ENCODE measurements at places on chromosomes 2 and 18.

GRCh38 chr2:226544596-226545210 is 254.9 kb downstream of the IRS1 start:
- no peak for DNase-seq

DNA sequence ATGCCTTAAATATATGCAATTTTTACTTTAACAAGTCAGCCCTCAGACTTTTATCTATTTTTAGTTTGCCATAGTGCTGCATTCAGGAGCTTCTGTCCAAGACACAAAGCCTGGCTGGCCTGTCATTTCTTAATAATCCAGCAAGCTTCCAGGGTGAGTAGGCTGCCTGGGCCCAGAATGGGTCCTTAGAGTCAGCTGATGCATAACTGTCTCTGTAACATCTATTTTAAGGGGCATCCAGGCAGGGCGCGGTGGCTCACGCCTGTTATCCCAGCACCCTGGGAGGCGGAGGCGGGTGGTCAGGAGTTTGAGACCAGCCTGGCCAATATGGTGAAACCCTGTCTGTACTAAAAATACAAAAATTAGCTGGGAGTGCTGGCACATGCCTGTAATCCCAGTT is 11.8 kb upstream of the GNLY start:
- no peak for DNase-seq

DNA sequence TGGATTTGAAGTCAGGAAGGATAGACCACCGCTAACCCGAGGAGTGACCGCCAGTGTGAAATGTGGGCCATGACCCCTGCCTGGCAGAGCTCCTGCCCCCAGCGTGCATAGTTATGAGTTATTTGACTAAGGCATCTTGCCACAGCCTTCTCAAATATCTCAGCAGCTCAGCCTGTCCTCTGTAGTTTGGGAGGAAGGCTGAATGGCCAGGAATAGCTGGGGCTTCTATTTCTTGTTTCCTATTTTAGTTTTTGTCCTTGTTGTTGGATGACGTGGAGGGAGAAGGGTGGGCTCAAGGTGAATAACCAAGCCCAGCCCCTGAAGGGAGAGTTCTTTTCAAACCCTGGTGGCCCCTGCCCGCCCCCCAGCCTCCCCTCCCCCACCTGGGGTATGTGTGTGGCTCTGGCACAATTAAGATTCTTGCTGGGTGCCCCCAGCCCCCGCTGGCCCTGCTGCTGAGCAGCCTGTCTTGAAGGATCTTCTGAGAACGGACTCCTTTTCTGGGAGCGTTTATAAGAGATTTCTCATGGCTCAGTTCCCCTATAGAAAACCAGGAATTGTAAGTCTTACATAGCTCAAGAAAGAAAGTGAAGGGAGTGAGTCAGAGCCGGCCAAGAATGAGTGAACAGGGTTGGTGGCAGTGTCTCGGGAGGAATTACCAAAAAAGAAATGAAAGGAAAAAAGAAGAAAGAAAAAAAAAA is 157.4 kb downstream of the GLI2 start:
- DNase-seq = no peak

DNA sequence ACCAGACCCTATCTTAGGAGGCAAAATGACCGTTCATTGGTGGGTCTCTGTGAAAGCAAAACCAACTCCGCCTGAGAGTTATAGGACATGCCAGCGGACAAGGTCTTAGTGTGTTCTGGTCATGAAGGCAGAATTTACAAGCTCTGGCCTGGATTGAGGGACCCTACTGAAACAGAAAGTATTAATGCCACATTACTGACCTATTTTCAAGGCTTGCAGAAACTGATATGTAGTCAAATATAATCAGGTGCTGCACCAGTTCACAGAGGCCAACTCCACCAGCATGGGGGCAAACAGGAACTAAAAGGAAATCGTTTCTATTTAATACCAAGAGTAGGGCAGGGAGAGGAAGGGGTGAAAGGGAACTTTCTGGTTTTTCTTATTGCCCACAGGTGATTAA is 19.7 kb downstream of the TYMS start:
- no peak for DNase-seq

DNA sequence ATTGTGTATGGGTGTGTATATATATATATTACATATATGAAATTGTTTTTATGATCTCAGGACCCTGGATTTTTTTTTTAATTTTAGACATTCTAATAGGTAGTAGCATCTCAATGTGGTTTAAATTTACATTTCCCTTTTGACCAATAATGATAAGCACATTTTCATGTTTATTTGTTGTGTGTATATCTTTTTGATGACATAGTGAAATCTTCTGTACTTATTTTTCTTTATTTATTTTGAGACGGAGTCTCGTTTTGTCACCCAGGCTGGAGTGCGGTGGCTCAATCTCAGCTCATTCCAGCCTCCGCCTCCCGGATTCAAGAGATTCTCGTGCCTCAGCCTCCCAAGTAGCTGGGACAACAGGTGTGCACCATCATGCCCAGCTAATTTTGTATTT is 35.1 kb upstream of the CYBRD1 start:
- no peak for DNase-seq

DNA sequence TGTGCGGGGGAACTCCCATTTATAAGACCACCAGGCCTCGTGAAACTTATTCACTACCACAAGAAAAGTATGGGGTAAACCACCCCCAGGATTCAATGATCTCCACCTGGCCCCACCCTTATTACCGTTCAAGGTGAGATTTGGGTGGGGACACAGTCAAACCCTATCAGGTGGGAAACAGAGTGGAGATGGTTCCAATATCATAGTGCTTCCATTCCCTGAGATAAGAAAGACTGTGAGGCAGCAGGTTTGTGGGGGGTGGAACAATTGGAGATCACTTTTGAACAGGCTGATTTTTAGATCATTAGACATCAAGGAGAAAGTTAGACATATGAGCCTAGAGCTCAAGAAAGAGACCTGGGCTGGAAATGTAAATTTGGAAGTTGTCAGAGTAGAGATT is 39.3 kb downstream of the GKN2 start:
- DNase-seq = no peak

DNA sequence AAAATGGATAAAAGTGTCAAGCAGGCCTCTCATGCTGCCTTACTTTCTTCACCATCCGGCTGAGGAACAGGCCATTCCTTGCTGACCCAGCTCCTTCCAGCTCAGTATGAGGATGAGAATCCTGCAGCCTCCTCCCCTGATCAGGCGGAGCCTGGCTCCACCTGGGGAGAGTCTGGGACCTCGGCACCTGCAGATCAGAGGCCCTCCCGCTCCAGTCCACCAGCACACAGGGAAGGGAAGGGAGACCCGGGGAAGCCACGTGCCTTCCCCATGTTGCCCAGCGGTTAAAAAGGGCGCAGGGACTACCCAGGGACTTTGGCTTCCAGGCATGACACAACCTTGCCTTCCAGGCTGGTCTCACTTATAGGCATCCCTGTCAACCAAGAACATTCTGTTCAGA is 172.0 kb downstream of the NDUFA10 start:
- DNase-seq = no peak

DNA sequence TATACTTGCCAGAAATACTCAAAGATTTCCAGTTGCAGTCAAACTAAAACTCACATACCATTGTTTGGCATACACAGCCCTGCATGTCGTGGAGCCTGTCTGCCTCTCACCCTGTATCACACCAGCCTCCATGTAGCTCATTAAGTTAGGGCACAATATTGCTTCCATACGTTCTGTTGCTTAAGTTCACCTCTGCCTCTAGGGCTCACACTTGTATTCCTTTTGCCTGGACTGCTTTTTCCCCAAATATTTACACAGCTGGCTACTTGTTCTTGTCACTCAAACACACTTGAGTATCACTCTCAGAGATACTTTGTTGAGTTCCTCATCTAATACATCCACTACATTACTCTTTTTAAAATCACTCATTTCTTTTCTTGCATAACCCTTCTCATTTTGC is 83.1 kb downstream of the PTH2R start:
- DNase-seq = no peak

- DNase-seq = no peak
These were observed 77.0 kb downstream of the LANCL1 start for GRCh38 chr2:210399440-210400041.

DNA sequence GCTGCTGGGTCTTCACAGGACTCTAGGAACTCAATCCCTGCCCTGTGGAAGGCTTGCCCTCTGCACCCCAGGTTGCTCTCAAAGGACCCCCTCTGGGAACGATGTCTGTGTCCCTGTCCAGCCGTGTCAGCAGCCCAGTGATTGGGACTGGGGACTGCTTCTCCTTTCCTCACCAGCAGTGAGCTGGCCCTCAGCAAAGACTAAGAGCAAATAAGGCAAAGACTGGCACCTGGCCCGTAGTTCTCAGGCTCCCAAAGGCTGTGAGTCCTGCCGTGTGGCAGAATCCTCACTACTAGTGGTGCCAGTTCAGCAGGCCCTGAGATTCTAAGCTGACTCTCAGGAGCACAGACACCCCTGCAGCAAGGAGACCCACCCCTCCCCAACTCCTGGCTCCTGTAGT is 47.8 kb downstream of the TMEM163 start:
- no peak for DNase-seq

GRCh38 chr2:149737896-149738295 is 150.3 kb upstream of the MMADHC start:
- no peak for DNase-seq

- DNase-seq = no peak
These were observed 182.9 kb downstream of the IKZF2 start for GRCh38 chr2:212968284-212969081.
